ENCODE measurements at places on chromosomes 7 and 10.

- no peak for DNase-seq
These were observed 76.3 kb upstream of the CUX1 start for GRCh38 chr7:101740981-101741725.

- DNase-seq: no peak
These were observed 55.3 kb downstream of the COBL start for GRCh38 chr7:51261117-51261835.

DNA sequence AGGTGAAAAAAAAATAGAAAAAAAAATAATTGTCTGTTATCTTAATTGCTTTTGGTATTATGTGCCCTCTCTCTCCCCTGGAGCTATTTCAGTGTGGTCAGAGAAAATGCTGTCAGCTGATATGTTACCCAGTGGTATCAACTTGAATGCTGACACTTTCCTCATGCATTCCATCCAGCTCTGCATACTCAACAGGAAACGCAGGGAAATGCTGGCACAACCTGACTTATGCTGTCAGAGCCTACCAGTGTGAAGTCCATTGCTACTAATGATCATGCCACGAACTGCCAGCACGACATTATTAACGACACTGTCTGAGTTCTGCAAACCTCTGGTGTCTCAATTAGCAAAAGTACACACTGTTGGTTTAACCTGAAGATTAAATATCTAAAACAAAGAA lies 182.8 kb downstream of the ZWINT start:
- no peak for DNase-seq

GRCh38 chr10:60367901-60368300 lies 21.8 kb downstream of the ANK3 start:
- DNase-seq: no peak

DNA sequence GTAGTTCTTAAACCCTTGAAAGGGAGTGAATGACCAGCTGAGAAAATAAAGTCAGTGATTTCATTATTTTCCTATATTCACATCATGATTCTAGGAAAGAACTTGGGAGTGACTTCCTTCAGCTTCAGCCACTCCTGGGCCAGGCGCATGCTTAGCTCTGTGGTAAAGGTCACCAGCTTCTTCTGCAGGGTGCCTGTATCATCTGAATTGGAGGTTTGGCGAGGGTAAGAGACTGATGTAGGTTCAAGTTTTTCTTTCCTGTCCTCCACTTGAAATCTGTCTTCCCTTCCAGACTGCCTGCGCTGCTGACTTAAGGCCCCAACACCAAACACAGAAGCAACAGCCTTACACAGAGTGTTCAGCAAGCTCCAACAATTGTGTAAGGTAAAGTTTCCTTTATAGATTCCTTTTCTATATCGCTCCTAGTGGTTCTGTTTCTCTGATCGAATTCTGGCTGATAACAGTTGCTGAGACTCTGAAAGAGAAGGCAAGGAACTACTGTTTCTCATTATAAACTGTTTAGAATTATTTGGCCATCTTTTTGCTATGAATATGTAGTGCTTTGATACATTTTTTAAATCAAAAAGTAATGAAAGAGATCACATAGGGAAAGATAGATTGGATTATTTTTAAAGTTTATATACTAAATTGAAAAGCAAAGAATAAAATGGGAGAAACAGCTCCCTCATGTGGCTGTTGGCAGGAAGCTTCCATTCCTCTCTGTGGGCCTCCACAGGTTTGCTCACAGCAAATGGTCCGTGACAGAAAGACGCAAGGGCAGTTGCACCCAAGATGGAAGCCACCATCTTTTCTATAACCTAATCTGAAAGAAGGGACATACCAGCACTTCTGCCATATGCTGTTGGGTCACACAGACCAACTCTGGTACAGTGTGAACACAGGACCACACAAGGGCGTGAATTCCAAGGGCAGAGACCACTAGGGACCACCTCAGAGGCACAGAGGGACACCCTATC lies 14.0 kb downstream of the GATAD1 start:
- DNase-seq: no peak

DNA sequence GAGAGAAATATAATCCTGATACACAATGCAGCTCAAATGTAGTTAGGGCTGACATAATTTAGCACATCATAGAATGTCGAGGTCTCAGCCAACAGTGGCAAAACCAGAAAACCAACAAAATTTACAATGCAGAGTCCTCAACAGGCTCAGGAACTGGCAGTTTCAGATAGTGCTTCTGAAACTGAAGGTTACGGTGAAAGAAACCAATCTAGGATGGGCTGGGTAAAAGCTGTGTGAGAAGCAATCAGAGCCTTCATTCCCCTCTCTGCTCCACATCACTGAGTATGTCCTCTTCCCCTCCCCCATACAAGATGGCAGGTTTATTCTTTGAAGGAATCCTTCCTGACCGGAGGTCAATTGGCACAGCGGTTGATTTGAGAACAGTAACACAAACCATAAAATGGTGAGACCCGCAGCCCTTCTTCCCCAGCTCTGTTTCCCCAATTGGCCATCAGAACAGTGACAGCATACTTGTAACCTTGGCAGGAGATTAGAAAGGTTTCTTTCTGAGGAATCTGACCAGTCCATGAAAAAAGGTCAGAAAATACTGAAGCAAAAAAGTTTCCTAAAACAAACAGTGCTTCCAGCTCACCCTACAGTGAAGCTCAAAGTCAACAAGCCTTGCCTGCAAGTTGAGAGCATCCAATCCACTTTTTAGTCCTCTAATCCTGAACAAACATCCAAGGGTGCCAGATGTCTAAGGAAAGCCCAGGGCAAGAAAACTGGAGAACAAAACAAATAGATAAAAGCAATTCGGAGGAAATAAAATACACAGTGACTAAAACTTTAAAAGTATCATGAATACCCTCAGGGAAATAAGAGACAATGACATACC lies 53.9 kb upstream of the IL6 start:
- DNase-seq: no peak

- no peak for DNase-seq
These were observed 15.8 kb upstream of the OPALIN start for GRCh38 chr10:96374639-96374984.

DNA sequence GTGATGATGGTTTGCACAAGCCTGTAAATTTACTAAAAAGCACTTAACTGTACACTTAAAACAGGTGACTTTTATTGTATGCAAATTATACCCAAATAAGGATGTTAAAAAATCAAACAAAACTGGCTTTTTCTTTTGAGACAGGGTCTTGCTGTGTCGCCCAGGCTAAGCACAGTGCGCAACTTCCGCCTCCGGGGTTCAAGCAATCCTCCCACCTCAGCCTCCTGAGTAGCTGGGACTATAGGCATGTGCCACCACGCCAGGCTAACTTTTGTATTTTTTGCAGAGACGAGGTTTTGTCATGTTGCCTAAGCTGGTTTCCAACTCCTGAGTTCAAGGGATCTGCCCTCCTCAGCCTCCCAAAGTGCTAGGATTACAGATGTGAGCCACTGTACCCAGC lies 77.7 kb downstream of the DNAJC1 start:
- DNase-seq: no peak

- no peak for DNase-seq
These were observed 35.0 kb upstream of the ZNF32 start for GRCh38 chr10:43683451-43684291.

DNA sequence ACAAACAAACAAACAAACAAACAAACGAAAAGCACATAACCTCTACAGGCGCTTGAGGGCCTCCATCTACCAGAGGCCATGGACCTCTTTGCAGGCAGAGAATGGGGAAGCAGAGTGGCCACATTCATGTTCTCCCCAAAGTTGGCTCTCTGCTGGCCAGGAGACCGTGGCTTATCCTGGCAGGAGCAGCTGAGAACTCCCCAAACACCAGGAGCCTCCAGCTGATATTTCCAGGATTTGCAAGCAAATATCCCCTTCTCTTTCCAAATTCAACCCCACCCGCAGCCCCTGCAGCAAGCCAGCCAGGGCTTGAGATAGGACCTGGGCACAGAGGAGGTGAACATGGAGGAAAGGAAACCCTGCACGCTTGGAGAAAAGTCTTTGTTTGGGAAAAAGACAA lies 240.0 kb downstream of the SKAP2 start:
- DNase-seq: no peak

- no peak for DNase-seq
These were observed 107.7 kb upstream of the KCND2 start for GRCh38 chr7:120165227-120165626.

DNA sequence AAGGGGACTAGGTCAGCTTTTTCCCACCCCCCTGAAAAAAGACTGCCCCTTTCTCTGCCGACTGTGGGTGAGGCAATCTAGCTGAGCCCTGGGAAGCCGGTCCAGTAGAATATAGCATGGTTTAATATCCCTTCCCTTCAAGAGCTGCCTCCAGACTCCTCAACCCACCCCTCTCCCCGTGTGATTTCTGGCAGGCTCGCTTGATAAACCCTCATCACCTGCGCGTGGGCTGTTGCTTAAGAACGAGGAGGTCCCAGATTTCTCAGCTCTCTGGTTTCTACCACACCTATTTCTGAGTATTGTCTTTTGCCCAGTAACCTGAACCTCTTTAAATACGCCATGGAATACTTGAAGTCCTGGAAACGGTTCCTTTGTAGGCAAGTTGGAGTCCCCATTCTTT lies 2.0 kb upstream of the LRRC4 start:
- DNase-seq: no peak

DNA sequence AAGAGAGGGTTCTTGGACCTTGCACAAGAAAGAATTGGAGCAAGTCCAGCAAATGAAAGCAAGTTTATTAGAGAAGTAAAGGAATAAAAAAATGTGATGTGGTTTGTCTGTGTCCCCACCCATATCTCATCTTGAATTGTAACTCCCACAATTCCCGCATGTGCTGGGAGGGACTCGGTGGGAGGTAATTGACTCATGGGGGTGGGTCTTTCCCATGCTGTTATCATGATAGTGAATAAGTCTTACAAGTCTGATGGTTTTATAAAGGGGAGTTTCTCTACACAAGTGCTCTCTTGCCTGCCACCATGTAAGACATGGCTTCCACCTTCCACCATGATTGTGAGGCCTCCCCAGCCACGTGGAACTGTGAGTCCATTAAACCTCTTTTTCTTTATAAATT lies 39.2 kb upstream of the FZD9 start:
- DNase-seq: no peak

DNA sequence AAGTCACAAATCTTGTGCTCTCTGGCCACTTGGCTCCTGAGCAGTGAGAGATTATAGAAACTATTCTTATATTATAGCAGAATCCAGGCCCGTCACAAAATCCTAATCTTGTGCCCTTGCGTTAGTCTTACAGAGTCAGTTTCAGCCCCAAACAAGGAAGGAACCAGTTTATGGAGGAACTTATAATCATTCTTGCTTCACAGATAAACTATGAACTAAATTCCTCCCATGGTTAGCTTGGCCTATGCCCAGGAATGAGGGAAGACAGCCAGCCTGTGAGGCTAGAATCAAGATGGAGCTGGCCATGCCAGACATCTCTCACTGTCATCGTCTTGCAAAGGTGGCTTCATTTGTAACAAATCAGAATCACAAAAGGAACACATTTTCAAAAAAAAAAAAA lies 199.7 kb upstream of the PITRM1 start:
- DNase-seq: no peak

DNA sequence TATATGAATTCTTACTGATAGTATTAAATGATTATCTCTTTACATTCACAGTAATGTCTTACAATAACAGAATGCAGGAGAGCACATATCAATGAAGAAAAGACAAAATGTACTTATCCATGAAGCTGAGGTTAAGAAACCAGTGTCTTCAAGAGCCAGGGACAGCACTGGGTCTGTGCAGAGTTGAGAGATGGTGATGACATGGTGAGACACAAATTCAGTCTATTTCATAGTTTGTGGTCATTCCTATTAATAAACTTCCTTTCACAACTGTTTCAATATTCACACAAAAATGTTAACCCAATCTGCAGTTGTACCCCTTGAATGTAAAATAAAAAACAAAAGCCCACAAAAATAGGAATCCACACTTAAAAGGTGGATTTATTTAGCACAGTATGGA lies 5.3 kb upstream of the MAGI2 start:
- DNase-seq: no peak

DNA sequence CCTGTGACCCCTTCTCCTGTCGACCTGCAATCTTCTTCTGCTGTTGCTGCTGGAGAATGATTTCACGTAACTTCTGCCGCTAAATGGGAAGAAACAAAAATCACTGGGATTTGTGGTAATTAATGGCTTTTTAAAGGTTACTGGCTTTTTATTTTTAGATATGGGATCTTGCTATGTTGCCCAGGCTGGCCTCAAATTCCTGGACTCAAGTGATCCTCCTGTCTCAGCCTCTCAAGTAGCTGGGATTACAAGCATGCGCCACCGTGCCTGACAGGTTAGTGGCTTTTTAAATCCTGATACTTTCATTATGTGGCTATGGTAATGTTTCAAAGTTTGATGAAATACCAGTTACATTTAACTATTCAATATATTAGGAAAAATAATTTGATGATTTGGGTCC lies 154.6 kb downstream of the GALNT11 start:
- DNase-seq: no peak

GRCh38 chr7:75559355-75559975 lies 67.3 kb downstream of the SPDYE5 start:
- no peak for DNase-seq

- DNase-seq: no peak
These were observed 109.1 kb upstream of the GDF10 start for GRCh38 chr10:47190802-47191450.

GRCh38 chr10:84005403-84005802 lies 133.9 kb upstream of the GHITM start:
- no peak for DNase-seq

- no peak for DNase-seq
These were observed 135.3 kb downstream of the PTPRN2 start for GRCh38 chr7:158452331-158452730.

DNA sequence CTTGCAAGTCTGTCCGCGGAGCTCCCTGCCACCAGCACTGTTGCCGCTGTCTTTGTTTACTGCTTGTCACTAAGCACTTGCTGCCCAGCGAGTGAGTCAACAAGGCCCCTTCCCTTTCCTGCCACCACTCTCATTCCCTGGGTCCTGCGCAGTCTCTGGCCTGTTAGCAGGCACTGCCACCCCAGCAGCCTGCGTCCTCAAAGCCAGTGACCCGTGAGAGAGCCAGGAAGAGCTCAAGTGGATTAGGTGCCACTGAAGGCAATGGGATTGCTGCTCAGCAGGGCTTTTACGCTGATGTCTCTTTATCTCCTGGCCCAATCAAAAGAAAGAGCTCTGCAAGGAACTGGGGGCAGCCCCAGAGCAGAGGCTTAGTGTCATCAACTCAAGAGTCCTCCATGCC lies at the start of gene FRMPD2:
Gene FRMPD2, minus strand, starts transcription at position 61 of the 400 bp plus-strand sequence. CDS start 129 bp downstream, outside the sequence.
- DNase-seq: no peak

DNA sequence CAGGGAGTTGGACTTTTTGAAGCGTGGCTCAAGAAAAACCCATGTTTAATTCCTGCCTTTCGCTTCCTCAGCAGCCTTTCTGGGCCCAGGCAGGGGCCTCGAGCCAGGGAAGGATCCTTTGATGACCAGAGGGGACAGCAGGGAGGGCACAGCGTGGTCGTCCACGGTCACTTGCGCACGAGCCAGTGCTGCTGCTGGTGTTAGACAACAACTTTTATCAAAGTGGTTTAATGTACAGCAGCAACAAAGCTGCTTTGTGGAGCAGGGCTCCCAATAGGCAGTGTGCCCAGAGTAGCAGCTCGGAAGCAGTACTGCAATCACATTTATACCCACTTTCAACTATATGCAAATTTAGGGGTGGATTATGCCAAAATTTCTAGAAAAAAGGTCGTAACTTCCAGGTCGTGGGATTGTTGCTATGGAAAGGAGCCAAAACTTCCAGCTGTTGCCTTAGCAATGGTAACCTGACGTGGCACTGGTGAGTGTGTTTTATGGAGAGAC lies 6.1 kb downstream of the GIMAP1 start:
- DNase-seq: no peak

Measured in NCI-H1436 (cell line).